ENCODE measurements at places on chromosomes 3 and 15.

DNA sequence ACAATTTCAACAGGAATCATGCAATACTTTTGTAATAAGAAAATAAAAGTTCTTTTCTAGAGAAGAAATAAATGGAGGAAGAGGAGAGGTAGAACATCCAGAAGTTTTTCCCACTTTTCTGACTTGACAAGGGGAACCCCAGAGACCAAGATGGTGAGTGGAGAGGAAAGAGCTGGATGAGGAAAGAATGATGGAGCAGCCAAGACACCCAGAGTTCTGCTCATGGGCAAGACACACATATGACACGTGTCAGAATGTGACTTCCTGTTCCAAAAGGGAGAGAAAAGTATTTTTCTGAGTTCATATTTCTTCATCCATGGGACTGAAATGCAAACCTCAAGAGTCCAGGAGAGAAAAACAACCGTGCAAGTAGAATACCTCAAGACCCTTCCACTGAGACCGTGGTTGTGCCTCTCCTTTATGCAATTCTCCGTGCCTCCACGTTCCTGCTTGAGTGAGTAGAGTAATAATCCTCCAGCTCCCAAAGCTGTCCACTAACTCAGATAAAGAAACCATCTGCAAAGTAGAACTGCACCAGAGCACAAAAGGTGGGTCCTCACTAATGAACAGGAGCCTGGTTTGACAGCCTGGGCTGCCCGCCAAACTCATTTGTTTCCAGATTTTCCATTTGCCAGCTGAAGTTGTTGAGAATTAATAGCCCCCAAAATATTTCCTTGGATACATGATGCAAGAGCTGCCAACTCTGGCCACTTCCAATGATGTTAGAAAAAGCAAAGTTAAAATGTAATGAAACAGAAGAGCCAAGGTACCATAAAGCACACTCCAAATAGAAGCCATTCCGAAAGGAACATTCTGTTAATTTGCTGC is 272.6 kb upstream of the IGF1R start:
- DNase-seq, result no peak

DNA sequence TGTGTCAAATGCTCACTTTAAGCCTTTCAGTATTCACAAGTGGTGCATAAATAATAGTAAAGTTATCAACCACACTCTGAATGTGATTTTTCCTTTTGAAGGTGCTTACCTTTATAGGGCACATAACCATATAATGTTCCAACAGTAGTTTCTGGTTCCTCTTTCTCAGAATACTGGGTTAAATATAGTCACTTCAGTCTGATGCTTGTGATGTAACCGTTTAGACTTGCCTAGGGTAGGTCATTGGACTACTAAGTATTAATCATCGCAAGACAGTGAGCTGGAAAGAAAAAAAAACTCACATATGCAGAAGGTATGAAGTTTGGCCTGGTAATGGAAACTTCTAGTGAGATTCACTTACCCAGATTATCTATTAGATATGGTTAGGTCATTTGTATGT is 1.9 kb downstream of the KBTBD8 start:
- no peak for DNase-seq

DNA sequence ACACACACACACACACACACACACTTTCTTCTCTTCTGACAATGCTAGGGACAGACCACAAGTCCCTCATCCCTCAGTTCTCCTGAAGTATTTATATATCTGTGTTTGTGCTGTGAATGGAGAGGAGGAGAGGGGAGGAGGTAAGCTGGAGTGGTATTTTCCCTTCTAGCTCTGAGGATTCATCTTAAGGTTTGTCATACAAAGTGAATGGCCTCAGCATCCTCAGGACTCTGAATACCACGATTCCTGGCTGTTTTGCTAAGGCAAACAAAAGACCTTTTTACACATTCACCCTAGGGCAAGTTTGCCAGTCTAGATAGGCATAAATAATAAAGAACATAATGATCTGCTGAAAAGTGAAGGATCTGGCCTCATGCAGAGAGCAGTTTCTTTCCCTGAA is 65.7 kb upstream of the CHMP2B start:
- DNase-seq, result peak; percentile 30

- no peak for DNase-seq
Observed at GRCh38 chr3:184368116-184368515, 6.6 kb downstream of the POLR2H start.

- no peak for DNase-seq
Observed at GRCh38 chr3:127694467-127695215, 21.9 kb downstream of the ABTB1 start.

GRCh38 chr3:125498630-125499029 is 21.4 kb downstream of the SNX4 start:
- no peak for DNase-seq

GRCh38 chr15:42933886-42934667 is 13.5 kb upstream of the TTBK2 start:
- DNase-seq, result no peak

DNA sequence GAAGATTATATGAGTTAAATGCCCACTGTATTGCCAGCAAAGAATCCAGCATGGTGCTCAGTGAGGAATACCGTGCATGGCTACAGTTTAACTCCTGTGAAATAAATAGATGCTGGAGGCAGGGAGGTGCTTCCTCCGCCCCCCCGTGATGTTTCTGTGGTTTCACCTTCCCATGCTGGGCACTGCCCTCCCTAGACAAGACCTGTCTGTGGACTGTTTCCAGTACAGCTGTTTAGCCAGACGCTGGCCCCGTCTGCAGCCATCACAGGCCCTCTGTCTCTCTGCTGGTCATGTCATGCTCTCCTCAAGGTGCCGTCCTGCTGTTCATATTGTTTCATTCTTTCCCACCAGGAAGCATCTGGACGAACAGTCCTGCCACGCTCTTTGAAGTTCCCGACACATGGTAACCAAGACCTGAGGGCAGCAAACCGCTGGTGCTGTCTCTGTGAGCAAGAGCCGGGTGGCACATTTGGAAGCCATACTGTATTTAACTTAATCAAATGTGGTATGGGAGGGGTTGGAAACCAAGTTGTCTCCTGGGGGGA is 31.4 kb downstream of the GOLGA8S start:
- DNase-seq, result no peak

DNA sequence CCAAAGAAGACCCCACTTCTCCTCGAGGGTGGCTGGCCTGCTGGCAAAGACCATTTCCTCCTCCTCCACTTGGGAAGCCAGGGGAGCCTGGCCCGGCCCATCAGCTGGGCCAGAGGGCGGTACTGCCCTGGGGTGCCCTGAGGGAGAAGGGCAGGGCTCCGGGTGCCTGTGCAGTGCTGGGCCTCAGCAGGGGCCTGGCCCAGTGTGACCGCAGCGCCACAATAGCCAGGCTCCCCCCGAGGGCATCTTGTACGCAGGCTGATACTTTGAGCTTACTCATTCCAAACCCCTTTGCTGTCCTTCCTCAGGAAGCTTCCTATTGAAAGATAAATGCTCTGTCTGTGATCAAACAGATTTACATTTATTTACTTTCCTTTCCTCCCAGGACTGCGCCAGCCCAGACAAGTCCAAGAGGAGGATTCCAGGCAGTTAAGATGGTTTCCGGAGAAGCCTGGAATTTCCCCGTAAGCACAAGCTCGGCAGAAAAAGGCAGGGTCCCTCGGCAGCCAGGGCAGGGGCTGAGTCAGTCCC is 240.1 kb downstream of the XXYLT1 start:
- DNase-seq, result no peak

DNA sequence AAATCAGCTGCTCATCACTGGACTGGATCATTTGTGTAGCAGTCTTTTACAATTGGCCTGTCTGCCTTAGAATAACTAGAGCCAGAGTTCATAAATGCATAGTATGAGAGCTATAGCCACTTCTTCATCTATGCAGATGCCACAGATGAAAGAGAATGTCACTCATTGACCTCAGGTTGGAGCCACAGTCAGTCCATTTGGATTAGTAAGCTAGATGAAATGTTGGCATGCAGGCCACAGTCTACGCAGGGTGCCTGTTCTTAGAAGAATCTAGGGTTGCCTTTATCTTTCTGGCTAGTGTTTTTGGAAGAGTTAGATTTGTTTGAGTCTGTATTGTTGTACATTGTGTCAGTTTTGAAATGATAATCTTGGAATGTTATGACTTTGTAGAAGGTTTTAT is 25.4 kb upstream of the EDEM1 start:
- no peak for DNase-seq

- no peak for DNase-seq
Observed at GRCh38 chr15:98433856-98434255, 214.5 kb upstream of the IGF1R start.

- no peak for DNase-seq
Observed at GRCh38 chr15:47705281-47705997, 11.9 kb upstream of the SEMA6D start.

DNA sequence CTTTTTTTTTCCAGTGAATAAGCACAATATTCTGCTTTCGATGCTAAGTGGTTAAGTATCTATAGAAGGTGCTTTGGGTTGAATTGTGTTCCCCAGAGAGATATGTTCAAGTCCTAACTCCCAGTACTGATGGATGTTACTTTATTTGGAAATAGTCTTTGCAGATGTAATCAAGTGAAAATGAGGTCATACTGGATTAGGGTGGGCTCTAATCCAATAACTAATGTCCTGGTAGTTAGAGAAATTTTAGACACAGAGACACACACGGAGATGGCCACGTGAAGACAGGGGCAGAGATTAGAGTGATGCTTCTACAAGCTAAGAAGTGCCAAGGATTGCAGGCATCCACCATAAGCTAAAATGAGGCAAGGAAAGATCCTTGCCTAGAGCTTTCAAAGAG is 662.3 kb downstream of the NAALADL2 start:
- no peak for DNase-seq

DNA sequence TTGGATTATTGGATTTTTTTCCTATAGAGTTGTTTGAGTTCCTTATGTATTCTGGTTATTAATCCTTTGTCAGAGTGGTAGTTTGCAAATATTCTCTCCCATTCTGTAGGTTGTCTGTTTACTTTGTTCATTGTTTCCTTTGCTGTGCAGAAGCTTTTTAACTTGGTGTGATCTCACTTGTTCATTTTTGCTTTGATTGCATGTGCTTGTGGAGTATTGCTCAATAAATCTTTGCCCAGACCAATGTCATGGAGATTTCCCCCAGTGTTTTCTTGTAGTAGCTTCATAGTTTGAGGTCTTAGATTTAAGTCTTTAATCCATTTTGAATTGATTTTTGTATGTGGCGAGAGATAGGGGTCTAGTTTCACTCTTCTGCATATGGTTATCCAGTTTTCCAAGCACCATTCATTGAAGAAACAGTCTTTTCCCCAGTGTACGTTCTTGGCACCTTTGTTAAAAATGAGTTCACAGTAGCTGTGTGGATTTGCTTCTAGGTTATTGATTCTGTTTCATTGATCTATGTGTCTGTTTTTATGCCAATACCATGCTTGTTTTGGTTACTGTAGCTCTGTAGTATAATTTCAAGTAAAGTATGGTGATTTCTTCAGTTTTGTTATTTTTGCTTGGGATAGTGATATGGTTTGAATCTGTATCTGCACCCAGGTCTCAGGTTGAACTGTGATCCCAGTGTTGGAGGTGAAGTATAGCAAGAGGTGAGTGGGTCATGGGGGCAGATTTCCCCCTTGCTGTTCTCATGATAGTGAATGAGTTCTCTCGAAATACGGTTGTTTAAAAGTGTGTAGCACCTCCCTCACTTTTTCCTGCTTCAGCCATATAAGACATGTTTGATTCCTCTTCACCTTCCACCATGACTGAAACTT is 46.1 kb upstream of the TNFSF10 start:
- no peak for DNase-seq

DNA sequence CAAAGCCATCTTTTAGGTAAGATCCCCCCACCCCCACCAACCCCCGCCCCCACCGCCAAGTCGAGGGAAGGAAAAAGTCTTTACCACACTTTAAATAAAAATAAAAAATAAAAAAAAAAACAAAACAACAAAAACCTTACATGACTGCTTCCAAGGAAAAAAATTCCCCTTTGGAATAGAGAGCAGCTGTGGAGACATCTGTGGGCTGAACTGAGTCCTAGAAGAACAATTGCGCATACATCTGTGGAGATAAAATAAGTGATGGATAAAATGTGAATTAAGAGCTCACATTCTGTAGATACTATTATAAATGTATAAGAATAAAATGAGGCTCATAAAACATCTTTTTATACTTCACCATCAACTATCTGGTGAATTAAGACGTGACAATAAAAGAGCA is 601.7 kb upstream of the AGTR1 start:
- no peak for DNase-seq

- DNase-seq, result no peak
Observed at GRCh38 chr3:195458316-195458717, 15.5 kb upstream of the ACAP2 start.

DNA sequence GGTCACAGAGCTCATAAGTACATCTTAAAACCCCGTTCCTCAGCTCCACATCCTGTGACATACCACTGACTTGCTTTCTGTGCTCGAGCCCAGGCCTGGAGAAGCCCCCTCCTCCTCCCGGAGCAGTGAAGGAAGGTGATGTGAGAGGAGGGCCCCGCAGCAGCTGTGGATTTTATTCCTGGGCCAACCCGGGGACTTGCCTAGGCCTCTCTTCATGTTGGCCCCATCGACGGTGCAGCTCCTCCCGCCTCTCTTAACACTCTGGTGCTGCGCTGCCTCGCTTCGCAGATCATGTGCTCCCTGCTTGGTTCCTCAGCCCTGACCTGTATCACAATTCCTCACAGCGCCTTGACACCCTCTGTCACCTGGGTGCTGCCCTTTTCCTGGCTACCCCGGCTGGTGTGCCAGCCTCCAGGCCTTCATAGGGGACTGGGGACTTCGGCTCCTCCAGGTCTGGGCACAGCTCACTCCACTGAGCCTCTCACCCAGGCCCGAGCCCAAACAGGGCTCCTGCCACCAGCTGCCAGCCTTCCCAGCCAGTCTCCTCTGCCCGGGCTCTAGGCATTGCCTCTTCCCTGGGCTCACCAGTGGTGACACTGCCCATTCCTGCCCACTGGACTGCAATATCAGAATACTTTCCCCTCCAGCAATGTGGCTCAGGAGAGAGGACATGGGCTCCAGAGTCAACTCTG is 21.5 kb downstream of the MAGEF1 start:
- no peak for DNase-seq

- no peak for DNase-seq
Observed at GRCh38 chr3:5250467-5251195, 63.1 kb downstream of the EDEM1 start.

GRCh38 chr15:63461230-63461985 is 43.0 kb upstream of the USP3 start:
- DNase-seq, result no peak

- no peak for DNase-seq
Observed at GRCh38 chr15:48202068-48202467, 4.0 kb upstream of the SLC12A1 start.

Measured in NT2/D1 (cell line).